ENCODE measurements at places on chromosomes 2 and 18.

DNA sequence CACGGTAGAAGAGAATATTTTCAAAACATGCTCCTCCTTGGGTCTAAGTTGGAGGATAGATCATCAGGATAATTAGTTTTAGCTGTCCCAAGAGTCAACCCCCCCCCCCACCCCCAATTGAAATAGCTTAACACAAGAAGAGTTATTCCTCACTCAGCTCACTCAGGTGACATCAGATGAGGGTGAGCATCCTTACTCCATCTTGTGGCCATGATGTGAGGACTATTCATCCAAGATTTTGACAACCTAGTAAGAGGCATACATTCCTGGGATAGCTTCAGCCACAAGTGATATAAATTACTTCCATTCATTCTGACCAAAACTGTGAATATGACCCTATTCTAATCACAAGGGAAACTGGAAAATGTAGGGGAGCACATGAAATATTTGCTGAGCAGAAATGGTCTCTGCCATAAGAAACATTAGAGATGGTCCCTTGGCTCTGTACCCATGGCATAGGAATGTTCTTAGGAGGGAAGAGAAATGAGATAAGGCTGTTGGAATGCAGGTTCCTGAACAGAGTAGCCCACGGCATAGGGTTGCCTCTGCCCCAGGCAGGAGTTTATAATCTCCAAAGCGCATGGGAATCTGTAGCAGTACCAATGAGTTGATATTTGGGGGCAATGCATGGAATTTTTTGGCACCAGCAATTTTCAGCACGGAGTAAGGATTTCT, 257.2 kb downstream of the CYRIA start:
- DNase-seq, result no peak

DNA sequence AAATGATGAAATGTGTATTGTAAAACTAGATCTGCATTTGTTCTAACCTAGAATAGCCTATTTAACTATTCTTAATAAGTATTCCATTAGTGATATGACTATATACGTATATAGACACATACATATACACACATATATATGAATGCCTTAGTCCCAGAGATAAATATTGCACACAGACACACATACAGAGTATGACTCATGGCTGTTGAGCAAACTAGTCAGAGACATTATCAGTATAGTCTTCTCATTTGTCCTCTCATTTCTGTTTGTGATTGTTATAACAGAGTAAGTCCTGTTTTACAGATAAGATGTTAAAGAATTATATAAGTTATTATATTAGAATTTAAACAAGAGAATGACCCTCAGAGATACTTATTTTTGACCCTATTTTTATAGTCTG, 202.5 kb downstream of the CCDC102B start:
- DNase-seq, result no peak

GRCh38 chr2:127590386-127591190, 55.1 kb downstream of the MYO7B start:
- no peak for DNase-seq

GRCh38 chr2:213011505-213011904, 139.9 kb downstream of the IKZF2 start:
- no peak for DNase-seq

GRCh38 chr18:8056723-8057122, 489.6 kb downstream of the PTPRM start:
- DNase-seq, result no peak

DNA sequence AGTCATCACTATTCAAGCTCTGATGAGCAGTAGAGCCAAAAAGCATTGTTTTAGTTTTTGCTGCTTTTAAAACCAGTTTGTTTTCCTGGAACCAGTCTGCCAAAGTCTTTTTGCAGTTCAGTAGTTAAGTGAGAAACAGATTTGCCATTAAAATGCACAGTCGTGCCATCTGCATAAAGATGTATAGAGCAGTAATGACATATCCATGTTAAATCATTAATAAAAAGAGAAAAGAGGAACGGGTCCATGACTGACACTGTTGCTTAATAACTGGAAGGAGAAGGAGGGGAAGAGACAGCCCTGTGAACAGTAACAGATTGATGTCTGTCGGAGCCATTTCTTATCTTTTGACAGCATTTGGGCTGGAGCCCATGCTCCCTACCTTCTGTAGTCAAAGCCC, 704.6 kb downstream of the SATB2 start:
- DNase-seq, result no peak

All from NCI-H1048 (cell line).